ENCODE measurements at places on chromosomes 12 and 14.

DNA sequence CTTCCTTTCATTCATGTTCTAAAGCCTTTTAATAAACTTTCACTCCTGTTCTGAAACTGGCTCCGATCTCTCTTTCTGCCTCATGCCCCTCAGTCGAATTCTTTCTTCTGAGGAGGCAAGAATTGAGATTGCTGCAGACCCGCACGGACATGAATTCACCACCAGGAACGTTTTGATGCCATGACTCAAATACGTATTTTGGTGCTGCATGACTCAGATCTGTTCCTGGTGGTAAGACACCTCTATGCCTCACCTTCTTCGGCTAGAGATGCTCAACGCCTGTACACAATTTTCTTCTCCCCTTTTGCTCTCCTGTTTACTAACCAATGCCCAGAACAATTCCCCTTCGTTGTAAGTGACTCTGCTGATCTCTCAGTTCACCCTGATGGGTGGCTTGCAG is 52.0 kb upstream of the RIMBP2 start:
- no peak for DNase-seq

- no peak for DNase-seq
Measured at GRCh38 chr14:78448164-78449094, 278.3 kb downstream of the NRXN3 start.

DNA sequence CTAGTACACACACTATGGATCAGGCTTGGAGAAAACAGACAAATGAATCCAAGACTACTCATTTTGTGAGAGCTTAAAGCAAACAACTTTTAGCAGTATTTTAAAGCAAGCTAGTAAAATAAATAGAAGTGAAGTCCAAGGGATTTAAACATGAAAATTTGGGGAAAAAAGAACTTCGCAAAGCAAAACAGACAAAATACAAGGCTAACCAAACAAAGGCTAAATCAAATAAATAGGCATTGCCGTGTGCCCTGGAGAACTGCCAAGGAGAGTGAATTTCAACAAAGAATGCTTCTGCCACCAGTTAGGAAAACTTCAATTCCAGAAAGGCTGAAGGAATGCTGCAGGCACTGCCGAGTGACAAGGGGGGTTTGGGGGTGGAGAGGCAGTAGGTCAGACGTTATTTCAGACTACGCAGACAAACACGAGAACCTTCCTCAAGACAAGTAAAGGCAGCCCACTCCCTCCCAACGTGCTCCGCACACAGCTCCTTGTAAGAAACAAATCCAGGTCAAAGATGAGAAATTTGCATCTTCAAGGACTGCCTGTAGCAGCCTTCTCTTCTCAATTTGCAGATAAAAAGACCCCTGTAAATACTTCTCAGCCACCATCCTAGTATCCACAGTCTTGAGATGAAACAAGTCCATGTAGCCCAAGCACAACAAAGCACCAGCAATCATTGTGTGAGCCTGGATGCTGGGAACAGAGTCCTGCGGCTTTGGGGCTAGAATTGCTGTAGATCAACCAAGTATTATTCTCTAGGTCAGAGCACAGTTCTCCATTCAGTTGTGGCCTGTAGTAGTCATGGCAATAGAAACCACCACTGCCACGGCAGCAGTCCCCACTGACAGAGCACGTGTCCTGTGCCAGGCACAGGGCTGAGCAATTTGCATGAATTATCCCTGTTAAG is 43.3 kb downstream of the EFCAB11 start:
- DNase-seq = no peak

DNA sequence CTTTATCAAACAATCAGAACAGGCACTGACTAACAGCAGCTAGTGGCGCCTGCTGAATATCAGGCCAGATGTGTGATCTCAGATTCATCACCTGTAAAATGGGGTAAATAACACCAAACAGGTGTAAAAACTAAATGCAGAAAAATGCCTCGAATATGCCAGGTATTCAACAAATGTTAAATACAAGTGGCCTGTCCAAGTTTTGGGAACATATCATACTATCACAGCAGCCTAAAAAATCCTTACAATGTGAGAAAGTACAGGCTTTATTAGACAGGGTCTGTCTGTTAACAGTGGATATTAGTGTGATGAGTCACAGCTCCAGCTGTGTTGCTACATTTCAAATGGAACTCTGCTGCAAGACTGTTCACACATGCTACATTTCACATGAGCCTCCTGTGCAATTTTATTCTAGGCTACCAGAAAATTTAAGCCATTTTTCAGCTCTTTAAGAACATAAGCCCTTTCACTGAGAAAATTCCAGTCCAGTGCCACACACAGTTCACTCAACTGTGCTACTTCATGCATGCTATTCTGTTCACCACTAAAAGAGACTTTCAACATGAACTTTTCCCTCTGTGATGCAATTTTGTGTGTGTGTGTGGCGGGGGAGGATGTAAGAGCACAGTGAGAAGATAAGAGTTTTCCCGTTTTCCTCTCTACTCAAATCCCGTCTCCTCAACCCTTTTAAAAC is 56.7 kb downstream of the MSRB3 start:
- no peak for DNase-seq

- no peak for DNase-seq
Measured at GRCh38 chr12:131827961-131828534, at the start of gene MMP17. TSS of gene MMP17 (plus strand) at chr12:131828393. CDS start at chr12:131828495, 102 bp downstream.

DNA sequence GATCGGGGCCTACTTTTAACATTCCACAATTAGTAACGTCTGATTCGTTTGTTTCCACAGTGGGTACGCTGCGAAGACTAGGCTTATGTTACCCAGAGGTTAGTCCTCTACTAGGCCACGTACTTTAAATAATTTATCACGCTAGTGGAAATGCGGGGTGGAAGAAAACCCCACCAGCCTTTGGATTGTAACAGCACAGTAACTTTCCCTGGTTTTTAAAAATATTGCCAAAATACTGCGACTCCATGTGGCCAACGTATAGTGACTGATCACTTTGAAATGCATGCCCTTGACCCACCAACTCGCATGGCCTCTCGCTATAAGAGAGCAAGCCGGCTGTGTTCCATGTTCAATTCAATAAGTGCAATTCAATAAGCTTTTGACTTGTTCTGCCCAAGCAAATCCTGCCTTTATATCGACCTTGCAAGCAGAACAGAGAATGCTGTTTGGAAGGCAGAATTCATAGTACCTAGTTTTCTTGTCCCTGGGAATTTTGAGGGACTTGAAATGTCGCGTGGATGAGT is 882 bp upstream of the GTF2A1 start:
- DNase-seq = no peak

DNA sequence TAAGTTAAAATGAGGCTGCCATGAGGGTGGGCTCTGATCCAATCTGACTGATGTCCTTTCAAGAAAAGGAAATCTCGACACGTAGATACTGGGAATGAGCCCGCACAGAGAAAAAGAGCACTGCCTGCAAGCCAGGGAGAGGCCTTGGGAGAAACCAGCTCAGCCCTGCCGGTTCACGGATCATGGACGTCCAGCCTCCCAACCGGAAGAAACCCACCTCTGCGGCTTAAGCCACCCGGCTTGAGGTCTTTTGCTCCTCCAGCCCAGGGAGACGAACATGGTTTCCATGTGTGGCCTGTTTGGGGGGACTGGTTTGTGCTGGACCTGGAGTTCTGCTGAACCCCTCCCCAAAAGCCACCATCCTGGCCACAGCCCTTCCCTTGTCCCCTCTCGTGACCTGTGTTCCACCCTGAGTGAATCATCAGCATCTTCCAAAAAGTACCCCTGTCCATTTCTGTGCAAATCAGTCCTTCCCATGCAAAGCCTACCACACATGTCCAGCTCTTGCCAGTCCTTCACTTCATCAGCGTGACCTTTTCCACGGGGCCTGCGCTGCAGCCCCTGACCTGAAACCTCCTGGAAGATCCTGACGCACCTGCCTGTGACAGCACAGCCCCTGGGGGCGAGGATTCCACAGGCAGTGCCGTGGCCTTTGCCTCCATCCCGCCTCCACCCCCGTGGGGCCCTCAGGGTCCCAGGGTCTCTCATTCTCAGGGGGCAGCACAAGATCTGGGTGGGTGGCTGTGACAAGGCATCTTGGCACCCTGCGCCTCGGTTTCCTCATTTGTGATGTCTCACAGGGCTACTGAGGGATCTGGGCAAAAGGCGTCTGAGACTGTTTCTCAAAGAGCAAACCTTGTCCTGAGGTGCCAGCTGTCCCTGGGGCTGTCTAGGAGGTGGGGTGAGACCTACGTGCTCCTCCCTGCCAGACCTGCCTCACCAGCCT is 51.6 kb upstream of the GPR68 start:
- no peak for DNase-seq

- DNase-seq = no peak
Measured at GRCh38 chr12:127888943-127889719, 377.8 kb upstream of the TMEM132C start.

Measured in stimulated activated CD4-positive, alpha-beta T cell treated with anti-CD3 and anti-CD28 coated beads, Interleukin-1b, Interleukin-23, amount 100 ng/mL, for 1 hour (primary cell).